ENCODE measurements at places on chromosomes 5 and 9. TPM values are rescaled to one million over a fixed set of nuclear protein-coding genes. Genes with fewer than 3 reads are reported as not detected.

Gene PDCD1LG2
- total RNA-seq = 10.7 TPM

DNA sequence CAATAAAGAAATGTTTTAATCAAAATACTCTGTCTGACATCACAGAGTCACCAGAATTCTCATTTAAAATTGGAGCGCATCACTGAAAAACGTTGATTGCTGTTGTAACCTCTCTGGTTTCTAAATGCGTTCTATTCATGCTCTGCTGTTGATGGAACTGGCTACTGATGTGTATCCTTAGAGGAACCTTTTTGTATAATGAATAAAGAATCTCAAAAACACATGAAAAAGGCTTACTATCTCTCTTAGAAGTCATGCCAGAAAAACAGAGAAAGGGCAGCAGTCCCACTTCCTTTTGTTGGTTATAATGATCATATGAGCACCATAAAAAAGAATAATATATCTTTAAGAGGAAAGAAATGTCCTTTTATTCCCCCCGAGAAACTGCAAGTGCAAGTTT lies 615.5 kb downstream of the TLE1 start:
- no peak for DNase-seq

Gene SLC6A7
- total RNA-seq = not detected

Gene GFI1B
- not detected for total RNA-seq

GRCh38 chr5:122311497-122311960 lies 508 bp upstream of the SNCAIP start:
- no peak for DNase-seq

Gene OTP
- under 0.01 TPM for total RNA-seq

Gene HMMR
- total RNA-seq = 70.5 TPM

GRCh38 chr5:133423011-133423617 lies 189.2 kb downstream of the FSTL4 start:
- no peak for DNase-seq

Gene PRDM9
- total RNA-seq = not detected

Gene ENTPD2
- not detected for total RNA-seq

Gene GLRA1
- not detected for total RNA-seq

GRCh38 chr5:15566306-15566705 lies 66.3 kb downstream of the FBXL7 start:
- DNase-seq = no peak

Gene EPB41L4A
- total RNA-seq = under 0.01 TPM

DNA sequence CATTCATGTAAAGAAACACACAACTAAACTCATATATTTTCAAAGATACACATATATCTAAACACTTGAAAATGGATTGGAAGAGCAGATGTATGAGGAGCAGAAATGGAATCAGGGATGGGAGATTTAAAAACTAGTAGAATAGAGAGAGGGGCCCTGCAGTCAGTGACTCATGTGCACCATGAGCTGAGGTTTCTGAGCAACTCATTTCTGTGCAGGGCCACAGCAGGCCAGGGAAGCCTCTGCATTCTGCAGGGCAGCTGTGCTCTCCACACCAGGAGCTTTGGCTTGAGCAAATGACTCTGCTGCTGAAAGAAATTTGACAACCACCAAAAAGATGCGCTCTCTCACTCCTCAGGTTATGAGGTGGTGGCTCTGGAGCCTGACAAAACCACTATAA lies 27.1 kb downstream of the LHX6 start:
- peak; percentile 14 for DNase-seq

- peak; percentile 15 for DNase-seq
Observed at GRCh38 chr5:146588331-146589027, 72.5 kb upstream of the GPR151 start.

DNA sequence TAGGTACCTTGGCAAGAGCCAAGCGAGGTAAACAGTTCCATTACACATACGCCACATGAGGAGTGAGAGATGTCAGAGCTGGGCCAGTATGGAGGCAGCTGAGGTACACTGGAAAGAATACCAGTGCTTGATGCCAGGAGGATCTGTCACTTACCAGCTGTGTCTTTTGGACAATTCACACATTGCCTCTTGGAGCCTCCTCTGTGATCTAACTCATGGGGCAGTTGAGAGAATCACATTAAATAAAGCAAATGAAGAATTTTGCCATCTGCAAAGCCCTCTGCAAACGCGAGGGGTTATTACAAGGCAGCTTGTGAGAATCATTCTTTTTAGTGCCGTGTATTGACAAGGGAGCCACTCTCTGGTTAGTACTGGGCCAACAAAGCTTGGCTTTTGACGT lies 429.7 kb upstream of the KLF4 start:
- no peak for DNase-seq

- DNase-seq = peak; percentile 51
Observed at GRCh38 chr9:5630081-5630507, 1.2 kb downstream of the RIC1 start.

Gene TMEM161B
- total RNA-seq = 13.6 TPM

DNA sequence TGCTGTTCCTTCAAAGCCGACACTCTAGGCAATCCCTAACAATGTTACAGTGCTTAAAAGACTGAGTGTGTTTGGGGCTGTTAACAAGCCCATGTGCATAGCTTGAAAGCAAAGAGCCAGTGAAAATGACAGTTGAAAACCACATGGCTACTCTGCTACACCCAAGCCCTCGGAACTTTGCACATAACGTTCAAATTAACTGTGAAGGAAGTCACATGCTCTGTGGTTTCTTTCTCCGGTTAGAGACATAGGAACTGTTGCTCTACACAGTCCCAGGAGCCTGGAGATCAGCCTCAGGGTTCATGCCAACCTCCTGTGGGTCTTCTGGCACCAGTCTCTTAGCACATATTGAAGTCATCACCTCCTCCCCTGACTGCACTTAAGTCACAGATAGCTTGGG lies 51.1 kb downstream of the C9orf152 start:
- peak; percentile 99 for DNase-seq

Gene CATSPER3
- not detected for total RNA-seq

Gene TLR4
- 21.0 TPM for total RNA-seq

Gene CFAP77
- 0.29 TPM for total RNA-seq

Gene SOWAHA
- not detected for total RNA-seq

DNA sequence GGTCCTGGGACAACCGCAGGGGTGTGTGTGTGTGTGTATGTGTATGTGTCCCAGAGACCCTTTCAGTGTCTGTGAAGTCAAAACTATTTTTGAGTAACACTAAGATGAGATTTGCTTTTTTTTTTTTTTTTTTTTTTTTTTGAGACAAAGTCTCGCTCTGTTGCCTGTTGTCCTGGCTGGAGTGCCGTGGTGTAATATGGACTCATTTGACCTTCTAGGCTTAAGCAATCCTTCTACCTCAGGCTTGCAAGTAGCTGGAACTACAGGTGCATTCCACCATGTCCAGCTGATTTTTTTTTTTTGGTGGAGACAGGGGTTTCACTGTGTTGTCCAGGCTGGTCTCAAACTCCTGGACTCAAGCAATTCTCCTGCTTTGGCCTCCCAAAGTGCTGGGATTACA lies 97.4 kb upstream of the KLF9 start:
- DNase-seq = no peak

- no peak for DNase-seq
Observed at GRCh38 chr5:100818340-100818739, 84.7 kb downstream of the ST8SIA4 start.

GRCh38 chr5:36060420-36060887 lies 6.2 kb downstream of the UGT3A2 start:
- peak; percentile 45 for DNase-seq

Gene CORO2A
- total RNA-seq = 1.3 TPM

Gene BAAT
- total RNA-seq = not detected

DNA sequence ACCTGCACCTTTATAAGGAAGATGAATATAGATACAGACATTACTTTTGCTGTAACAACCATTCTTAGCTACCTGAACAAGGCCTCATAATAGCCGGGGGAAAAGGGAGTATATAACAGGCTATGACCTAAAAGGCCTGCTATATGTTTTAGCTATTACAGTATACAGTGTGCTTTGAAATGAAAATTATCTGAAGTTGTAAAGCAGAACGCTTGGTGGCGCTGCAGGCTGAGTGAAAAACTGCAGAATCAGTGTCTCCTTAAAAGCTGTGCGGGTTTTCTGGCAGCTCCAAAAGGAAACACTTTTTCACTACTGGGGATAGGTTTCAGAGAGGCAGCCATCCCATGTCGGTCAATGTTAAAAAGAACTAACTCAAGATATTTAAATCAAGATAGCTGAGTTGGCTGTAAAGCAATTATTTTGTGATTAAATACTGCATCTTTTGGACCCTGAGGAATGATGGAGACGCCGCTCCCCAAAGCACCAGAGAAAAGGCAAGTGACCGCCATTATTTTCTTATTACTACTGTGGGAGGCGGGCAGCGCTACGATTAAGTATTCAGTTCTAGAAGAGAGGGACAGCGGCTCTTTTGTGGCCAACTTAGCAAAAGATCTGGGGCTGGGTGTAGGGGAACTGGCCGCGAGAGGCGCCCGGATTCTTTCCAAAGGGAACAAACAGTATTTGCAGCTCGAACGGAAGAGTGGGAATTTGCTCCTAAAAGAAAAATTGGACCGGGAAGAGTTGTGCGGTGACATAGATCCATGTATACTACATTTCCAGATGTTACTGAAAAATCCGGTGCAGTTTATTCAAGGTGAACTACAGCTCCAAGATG lies 5.9 kb downstream of the PCDHB6 start:
- no peak for DNase-seq

GRCh38 chr9:129258124-129258822 lies 80.2 kb upstream of the IER5L start:
- peak; percentile 80 for DNase-seq

Gene RANBP3L
- total RNA-seq = 2.6 TPM

All from RPMI7951 (cell line).